Putamen (tissue), 1 donor: ENCODE measurements at places on chromosomes 13 and 19.

GRCh38 chr19:35789195-35789977 lies 14.0 kb downstream of the ARHGAP33 start:
- DNase-seq: no peak

- no peak for DNase-seq
These were observed 3.7 kb downstream of the CEACAM16 start for GRCh38 chr19:44702551-44703176.

DNA sequence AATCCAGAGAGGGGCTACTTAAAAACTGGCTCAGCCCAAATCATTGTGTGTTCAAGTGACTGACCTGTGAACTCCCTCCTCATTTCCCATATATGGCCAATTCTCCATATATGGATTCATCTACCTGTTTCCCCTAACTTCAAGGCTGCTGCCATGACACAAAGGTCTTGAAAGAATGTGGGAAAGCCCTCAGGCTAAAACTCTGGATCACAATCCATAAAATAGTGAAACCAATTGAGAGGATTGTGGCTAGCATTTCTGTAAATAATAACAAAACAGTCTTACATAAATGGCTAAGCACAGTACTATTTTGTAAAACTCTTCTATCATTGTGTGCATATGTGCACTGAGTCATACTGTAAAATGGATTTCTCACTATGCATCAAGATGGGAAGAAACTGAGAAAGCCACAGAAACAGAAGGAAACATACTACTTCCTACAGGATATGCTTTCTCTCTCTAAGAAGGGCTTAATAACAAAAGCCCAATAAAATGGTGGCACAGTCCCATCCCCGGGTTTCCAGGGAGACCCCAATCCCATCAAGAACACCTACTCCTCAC lies 80.5 kb downstream of the FOXO1 start:
- no peak for DNase-seq

DNA sequence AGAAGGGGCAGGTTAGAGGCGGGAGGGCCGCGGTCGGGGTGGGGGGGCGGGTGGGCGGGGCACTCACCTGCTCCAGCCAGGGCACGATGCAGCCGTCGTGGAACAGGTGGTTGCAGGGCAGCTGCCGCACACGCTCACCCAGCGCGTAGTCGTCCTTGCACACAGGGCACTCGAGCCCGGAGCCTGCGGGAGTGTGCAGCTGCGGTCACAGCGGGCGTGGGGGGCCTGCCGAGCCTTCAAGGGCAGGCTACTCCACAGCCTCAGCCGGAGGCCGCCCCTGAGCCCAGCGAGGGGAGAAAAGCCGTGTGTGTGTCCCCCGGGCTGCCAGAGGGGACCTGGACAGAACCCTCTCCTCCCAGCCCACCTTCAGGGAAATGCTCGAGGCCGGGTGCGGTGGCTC lies 8.6 kb downstream of the FGF22 start:
- no peak for DNase-seq

DNA sequence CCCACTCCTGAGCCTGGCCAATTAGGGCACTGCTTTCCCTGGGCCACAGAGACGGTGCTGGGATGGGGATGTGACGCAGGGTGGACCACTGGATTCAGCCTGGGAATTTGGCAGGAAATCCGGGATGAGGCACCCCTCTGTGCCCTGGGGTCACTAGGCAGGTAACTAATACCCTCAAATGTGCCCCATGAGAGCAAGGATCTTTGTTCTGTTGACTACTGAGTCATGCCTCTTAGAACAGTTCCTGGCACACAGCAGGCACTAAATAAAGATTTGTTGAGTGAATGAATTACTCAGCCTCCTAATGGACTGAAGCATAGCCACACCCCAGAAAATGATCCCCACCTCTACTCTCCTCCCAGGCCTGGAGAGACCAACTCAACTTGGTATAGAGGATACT lies 15.9 kb downstream of the OPA3 start:
- no peak for DNase-seq

DNA sequence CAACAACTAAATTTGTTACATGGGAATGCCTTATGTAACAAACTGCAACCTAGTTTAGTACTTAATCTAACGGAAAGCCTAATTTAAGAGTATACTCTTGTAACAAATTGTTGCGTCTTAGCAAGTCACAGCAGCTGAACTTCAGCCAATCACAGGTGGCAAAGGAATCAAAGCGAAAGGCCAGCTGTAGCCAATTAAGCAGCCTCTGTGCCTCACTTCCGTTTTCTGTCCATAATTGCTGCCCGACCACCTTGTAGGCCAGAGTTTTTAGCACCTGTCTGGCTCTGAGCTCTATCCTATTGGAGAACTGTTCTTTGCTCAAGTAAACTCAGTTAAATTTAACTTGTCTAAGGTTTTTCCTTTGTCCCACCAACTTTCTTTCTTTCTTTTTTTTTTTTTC lies 18.1 kb upstream of the HSPH1 start:
- no peak for DNase-seq

DNA sequence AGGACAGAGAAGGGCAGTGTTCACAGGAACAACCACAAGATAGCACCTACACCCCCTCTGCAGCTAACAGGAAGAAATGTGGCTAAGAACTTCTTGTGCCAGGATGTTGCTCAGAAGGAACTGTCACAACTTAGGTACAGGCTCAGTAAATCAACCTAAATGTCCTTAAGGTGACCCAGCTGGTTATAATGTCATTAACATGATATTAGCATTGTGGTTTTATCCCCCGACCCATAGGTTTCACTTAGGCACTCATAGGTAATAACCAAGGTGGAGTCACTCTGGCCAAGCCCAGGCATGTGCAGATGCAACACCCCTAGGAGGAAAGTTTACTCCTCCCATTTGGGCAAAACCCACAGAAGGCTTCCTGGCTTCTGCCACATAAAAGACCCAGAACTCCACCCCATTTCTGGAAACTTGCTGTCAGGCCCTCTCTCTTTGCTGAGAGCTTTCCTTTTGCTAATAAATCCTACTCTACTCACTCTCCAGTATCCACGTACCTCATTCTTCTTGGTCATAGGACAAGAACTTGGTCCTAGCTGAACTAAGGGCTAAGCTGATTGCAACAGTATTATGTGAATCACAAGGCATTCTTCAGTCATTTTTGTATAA lies 951.3 kb downstream of the SLITRK5 start:
- DNase-seq: no peak

DNA sequence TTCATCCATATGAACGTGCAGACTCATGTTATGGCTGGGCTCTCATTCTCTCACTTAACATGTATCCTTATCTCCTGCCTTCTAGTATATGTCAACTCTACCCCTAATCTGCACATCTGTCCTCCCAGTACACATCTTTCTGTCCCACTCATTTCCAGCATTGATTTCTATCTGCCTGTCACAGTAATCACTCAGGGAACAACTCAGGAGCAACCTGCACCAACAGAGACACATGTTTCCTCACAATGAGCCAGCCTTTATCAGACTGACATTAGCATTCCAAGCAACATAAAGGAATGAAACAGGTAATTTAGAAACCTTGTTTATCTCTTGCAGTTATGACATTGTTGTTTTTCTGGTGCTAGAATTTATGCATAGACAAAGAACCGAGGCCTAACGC lies 17.6 kb upstream of the SLC7A1 start:
- no peak for DNase-seq

- DNase-seq: no peak
These were observed 140.1 kb downstream of the URI1 start for GRCh38 chr19:30082168-30082567.

DNA sequence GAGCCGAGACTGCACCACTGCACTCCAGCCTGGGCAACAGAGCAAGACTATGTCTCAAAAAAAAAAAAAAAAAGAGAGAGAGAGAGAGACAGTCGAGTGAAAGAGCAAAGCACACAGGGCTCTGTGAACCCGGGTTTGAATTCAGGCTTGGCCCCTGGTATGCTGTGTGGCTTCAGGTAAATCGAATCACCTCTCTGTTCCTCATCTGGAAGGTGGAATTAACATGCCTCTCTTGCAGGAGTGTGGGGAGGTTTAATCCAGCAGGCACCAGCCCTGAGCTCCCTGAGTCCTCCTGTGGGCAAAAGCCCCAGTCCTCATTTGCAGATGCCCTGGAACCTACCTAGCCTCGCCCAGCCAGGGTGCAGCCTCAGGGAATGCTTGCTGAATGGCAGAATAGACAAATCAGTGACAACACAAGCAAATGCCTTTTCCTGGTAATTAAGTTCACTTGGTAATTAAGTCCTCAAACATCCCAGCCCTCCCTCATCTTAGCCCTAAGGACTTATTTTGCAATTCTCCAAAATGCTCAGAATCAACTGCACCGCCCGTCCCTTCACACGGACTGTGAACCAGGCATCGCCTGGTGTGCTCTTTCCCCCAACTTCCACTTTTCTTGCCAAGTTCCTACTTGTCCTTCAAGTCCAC lies 4.6 kb upstream of the ZNRF4 start:
- no peak for DNase-seq

DNA sequence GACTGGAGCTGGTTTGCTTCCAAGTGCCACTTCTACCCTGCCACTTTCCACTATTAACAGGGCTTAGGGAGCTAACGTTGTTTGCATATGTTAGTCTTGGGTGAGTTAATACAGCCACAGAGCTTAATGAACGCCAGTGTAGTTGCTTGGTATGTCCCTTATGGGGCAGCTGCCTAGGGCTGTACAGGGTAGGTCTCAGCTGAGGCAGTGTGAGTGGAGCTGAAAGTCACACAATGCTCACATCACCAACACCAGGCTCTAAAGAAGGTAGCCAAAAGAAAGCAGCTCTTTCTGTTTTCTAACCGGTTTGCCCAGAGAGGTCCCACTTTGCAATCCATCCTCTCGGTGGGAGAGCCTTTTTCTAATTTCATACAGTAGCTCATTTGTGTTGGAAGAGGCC lies 186.2 kb downstream of the RGCC start:
- no peak for DNase-seq

DNA sequence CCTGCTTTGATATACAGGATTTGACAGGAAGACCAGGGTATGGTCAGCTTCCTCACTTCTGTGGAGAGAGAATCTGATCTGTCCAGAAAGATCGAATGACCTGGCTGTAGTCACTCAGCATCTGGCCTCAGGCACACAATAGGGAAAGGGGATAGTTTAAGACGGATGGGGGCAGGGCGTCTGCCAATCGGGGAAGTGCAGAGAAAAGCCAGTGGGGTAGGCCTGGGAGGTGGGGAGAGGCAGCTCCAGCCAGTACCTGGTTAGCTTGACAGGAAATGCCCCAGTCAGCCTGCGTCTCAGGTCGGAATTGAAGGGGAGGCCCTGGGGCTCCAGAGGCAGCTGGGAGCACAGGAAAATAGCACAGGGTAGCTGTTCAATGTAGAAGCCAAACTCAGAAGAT lies 12.4 kb downstream of the ZNF444 start:
- DNase-seq: no peak

DNA sequence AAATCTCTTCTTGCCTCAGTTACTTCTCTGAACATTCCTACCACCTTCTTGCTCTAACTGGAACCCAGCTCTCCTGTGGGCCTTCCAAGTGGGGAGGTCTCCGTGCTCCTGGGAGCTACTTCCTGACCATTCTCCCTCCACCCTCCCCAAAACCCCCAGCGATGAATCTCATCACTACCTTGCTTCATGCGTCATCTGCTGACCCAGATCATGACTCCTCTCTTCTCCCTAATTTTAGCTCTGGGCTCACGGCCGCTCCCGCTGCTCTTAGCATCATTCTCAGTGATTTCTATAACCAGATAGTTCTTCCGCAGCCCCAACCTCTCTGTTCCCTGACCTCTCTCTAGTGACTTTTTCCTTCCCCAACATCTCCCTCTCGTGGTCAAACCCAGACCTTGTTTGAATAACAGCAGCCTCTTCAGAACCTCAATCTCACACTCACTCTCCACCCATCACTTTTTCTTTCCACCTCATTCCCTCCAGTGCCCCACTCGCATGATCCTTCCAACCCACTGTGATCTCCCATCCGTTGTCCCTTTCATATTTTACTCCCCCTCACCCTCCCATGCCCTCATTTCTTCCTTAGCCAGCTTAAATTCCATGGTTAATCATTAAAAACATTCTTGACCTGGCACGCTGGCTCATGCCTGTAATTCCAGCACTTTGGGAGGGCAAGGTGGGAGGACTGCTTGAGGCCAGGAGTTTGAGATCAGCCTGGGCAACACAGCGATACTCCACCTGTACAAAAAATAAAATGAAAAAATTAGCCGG lies 21.8 kb downstream of the MRPS12 start:
- no peak for DNase-seq

GRCh38 chr13:94390881-94391280 lies 88.6 kb downstream of the DCT start:
- no peak for DNase-seq

- no peak for DNase-seq
These were observed 7.0 kb downstream of the CHAMP1 start for GRCh38 chr13:114321256-114321655.

GRCh38 chr13:112735791-112736190 lies 46.0 kb downstream of the ATP11A start:
- DNase-seq: no peak

DNA sequence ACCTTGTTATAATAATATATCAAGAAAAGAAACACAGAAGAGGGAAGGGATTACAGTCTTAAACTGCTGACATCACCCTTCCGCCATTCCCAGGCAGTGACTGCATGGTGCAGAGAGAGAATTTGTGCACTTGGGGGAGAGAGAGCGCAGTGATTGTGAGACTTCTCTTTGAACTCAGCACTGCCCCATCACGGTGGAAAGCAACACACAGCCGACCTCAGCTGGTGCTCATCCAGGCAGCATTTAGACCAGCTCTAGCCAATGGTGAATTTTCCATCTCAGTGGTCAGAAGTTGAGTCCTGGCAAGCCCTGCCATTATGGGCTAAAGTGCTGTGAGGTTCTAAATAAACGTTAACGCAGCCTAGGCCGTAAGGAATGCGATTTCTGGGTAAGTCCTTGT lies 1681.5 kb downstream of the EFNB2 start:
- no peak for DNase-seq

GRCh38 chr19:28264556-28264955 lies 948.4 kb downstream of the UQCRFS1 start:
- no peak for DNase-seq

- DNase-seq: no peak
These were observed 1.3 kb upstream of the ZNF181 start for GRCh38 chr19:34732612-34733211.
